ENCODE measurements at places on chromosomes 16 and 17.

GRCh38 chr16:64478252-64478906 lies 643.5 kb downstream of the CDH11 start:
- H3K4me3 ChIP-seq, result no peak overlapping the region
- peaks cover 14% of the 10 kb centered on the region for H3K4me1 ChIP-seq
- no peaks in the 10 kb centered on the region for H3K27me3 ChIP-seq
- DNase-seq, result no peak

DNA sequence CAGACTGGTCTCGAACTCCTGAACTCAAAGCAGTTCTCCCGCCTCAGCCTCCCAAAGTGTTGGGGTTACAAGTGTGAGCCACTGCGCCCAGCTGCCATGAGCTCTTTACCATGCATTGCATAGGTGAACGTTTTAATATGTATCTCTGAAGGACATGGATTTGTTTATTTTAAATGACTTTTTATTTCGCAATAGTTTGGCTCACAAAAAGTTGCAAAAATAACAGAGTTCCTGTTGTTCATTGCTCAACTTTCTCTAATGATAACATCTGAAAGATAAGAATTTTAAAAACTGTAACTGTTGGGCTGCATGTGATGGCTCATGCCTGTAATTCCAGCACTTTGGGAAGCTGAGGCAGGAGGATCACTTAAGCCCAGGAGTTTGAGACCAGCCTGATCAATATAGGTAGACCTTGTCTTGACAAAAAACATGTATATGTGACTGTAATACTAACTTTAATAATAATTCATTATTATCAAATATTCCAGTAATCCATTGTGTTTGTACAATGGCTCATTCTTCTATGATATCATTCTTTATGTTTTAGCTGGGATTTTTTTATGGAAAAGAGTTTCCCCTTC lies 80.1 kb downstream of the ABCC1 start:
- no peaks in the 10 kb centered on the region for H3K36me3 ChIP-seq
- no peak for DNase-seq
- peaks cover 10% of the 10 kb centered on the region for H3K4me1 ChIP-seq
- no peak overlapping the region for H3K4me3 ChIP-seq
- no peak overlapping the region for H3K27ac ChIP-seq
- no peaks in the 10 kb centered on the region for H3K27me3 ChIP-seq

DNA sequence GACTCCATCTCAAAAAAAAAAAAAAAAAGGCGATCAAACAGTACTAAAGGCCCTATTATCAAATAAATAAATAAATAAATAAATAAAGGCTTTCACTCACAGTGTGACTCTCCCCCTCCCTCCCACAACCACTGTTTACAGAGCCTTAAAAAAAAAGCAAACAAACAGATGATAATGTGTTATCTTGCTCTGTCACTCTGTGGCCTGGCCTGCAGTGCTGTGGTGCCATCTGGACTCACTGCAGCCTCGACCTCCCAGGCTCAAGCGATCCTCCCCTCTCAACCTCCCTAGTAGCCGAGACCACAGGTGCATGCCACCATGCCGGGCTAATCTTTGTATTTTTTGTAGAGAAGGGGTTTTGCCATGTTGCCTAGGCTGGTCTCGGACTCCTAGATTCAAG lies 8.1 kb upstream of the NAGLU start:
- H3K27ac ChIP-seq, result no peak overlapping the region
- H3K4me3 ChIP-seq, result no peak overlapping the region
- no peaks in the 10 kb centered on the region for H3K27me3 ChIP-seq
- H3K4me1 ChIP-seq, result peaks cover 29% of the 10 kb centered on the region
- no peaks in the 10 kb centered on the region for H3K36me3 ChIP-seq
- no peak for DNase-seq

DNA sequence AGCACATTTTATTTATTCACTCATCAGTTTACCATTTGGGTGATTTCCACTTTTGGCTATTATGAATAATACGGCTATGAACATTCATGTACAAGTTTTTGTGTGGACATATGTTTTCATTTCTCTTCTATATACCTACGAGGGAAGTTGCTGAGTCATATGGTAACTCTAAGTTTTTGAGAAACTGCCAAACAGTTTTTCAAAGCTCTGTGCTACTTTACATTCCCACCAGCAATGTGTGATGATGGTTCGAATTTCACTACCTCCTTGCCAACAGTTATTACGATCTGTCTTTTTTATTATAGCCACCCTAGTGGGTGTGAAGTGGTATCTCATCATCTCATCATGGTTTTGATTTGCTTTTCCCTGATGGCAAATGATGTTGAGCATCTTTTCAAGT lies 63.7 kb upstream of the MRTFB start:
- no peak for DNase-seq
- H3K4me1 ChIP-seq, result peaks cover 7% of the 10 kb centered on the region
- no peaks in the 10 kb centered on the region for H3K27me3 ChIP-seq
- H3K36me3 ChIP-seq, result no peaks in the 10 kb centered on the region
- H3K4me3 ChIP-seq, result no peak overlapping the region

DNA sequence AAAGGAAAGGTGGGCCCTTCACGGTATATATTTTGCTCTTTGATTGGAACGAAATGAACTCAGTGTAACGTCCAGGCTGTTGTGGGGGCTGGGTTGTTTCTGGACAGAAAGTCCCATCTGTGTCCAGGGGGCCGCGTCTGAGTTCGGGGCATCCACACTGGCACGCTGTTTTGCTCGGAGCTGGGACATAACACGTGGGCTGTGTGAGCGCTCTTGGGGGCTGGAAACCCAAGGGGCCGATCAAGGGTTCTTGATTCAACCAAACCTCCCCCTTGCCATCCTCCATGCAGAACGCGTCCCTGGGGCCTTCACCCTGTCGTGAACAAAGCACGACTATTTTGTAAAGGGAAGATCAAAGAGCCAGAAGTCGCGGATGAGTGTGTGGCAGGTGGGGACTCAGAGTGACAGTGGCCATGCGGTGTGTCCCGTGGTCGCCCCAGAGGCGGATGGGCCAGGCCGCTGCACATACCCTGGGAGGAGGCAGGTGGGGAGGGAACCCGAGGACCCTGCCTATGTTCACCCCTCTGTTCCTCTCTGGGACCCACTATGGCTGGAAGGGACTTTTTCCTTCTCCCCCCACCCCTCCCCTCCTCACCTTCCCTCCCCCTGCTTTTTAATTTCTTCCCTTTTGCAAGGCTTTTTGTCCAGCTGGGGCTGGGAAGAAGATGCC lies 387.2 kb downstream of the SEC14L1 start:
- peaks cover 21% of the 10 kb centered on the region for H3K27me3 ChIP-seq
- no peaks in the 10 kb centered on the region for H3K36me3 ChIP-seq
- no peak overlapping the region for H3K27ac ChIP-seq
- no peak for DNase-seq

DNA sequence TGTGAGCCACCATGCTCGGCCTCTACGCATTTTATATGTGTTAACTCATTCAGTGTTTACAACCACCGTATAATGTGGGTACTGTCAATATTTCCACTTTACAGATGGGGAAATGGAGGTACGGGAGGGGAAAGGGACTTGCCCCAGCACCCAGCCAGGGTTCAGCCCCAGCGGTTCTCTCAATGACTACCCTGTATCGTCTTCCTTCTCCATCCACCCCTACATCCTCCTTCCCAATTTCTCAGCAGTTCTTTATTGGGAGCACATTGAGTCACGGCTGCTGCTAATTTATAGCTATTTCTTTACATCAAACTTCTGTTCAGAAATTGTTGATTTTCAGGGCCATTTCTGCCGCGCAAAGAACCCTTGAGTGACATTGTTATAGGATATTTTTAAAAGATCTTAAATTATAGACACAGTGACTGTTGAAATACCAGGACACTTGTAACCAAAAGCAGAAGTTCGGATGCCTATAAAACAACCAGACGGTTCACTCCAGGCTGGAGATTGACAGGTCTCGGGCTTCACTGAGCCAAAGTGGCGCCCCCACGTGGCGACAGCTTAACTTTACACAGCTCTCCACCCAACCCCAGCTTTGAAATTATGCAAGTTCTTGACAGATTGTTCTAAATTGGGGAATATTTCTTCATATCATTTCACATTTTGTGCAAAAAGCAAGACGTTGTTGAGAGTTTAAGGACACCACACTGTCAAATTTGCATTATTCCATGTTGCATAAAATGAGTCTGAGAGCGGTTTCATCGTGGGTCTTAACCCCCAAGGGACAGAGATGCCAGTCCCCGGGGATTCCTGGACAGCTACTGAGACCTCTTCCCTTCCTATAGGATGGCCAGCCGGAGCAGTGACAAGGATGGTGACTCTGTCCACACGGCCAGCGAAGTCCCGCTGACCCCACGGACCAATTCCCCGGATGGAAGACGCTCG lies 11.8 kb downstream of the SYT17 start:
- no peak overlapping the region for H3K27ac ChIP-seq
- no peak overlapping the region for H3K4me3 ChIP-seq
- H3K36me3 ChIP-seq, result no peaks in the 10 kb centered on the region
- no peaks in the 10 kb centered on the region for H3K27me3 ChIP-seq
- H3K4me1 ChIP-seq, result no peaks in the 10 kb centered on the region
- peak; percentile 80 for DNase-seq

GRCh38 chr16:11135464-11135973 lies 120.5 kb downstream of the SOCS1 start:
- no peaks in the 10 kb centered on the region for H3K27me3 ChIP-seq
- peaks cover 4% of the 10 kb centered on the region for H3K4me1 ChIP-seq
- H3K27ac ChIP-seq, result no peak overlapping the region
- H3K4me3 ChIP-seq, result no peak overlapping the region
- H3K36me3 ChIP-seq, result no peaks in the 10 kb centered on the region

Data from adrenal gland (tissue), 19 donors.